ENCODE measurements at places on chromosomes 1 and 21.

DNA sequence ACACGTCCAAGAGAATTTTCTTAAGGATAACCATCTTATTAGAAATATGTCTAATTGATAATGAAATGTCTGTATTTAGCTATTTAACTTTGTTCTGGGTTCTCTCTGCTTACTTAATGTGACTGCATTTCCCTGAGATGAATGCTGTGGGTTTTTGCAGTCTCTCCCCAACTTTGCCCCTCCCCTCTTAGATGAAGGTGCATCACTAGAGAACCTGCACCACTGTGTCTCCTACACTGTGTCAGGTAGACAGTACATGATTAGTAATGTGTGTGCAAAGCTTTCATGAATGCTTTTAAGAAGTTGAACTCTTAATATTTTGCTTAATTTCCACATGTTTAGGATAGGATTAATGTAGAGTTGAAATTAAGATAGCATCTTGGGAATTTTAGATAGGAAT is 51.7 kb downstream of the LRRC8D start:
- no peak for DNase-seq

- no peak for DNase-seq
Observed at GRCh38 chr1:204171751-204172178, 5.6 kb upstream of the REN start.

GRCh38 chr1:24164004-24164403 is 21.1 kb upstream of the IL22RA1 start:
- DNase-seq = no peak

GRCh38 chr1:82446955-82447354 is 646.2 kb downstream of the ADGRL2 start:
- no peak for DNase-seq

- no peak for DNase-seq
Observed at GRCh38 chr1:156551066-156551643, 21.2 kb downstream of the IQGAP3 start.

- DNase-seq = no peak
Observed at GRCh38 chr1:110890474-110891196, 17.7 kb downstream of the CD53 start.

- DNase-seq = no peak
Observed at GRCh38 chr1:154157520-154158306, 2.8 kb upstream of the NUP210L start.

GRCh38 chr21:30206551-30207251 is 9.2 kb downstream of the CLDN8 start:
- DNase-seq = no peak
